ENCODE measurements at places on chromosomes 12 and 14. TPM values are rescaled to one million over a fixed set of nuclear protein-coding genes. Genes with fewer than 3 reads are reported as not detected.
A peak's percentile ranks its signal among the peaks of the same experiment; 100 is the strongest.

DNA sequence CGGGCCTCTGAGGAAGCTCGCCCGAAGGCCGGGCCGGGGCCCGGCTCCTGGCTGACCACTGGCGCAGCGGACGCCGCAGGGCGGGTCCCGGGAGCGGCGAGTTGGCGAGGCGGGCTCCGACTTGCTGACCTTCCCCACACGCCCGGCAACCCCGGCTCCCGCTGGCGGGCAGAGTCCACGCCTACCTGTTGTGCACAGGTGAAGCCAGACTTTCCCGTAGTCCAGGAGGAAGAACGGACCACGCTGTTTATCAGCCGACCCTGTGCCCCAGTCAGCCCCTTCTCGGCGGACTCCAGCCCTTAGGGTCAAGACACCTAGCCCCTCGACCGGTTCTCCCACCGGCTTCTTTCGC is 407 bp downstream of the HEATR5A start:
- no peaks in the 10 kb centered on the region for H3K27me3 ChIP-seq
- DNase-seq, result peak; percentile 84
- peak overlapping the region; percentile 90 for H3K27ac ChIP-seq
- peak overlapping the region; percentile 81 for H3K4me3 ChIP-seq
- peaks cover 23% of the 10 kb centered on the region for H3K4me1 ChIP-seq
- no peaks in the 10 kb centered on the region for H3K36me3 ChIP-seq

GRCh38 chr12:24252602-24253001 is 303.1 kb upstream of the SOX5 start:
- DNase-seq, result no peak
- no peaks in the 10 kb centered on the region for H3K36me3 ChIP-seq
- no peaks in the 10 kb centered on the region for H3K4me1 ChIP-seq
- H3K27ac ChIP-seq, result no peak overlapping the region
- H3K4me3 ChIP-seq, result no peak overlapping the region
- no peaks in the 10 kb centered on the region for H3K27me3 ChIP-seq

GRCh38 chr12:15956413-15957185 is 45.5 kb downstream of the DERA start:
- H3K27ac ChIP-seq, result no peak overlapping the region
- peaks cover 37% of the 10 kb centered on the region for H3K36me3 ChIP-seq
- H3K4me3 ChIP-seq, result no peak overlapping the region
- H3K27me3 ChIP-seq, result no peaks in the 10 kb centered on the region
- H3K4me1 ChIP-seq, result no peaks in the 10 kb centered on the region

GRCh38 chr12:49705479-49706134 is 1.6 kb downstream of the FMNL3 start:
- H3K27ac ChIP-seq, result peak overlapping the region; percentile 93
- peaks cover 51% of the 10 kb centered on the region for H3K4me1 ChIP-seq
- peak overlapping the region; percentile 69 for H3K4me3 ChIP-seq

GRCh38 chr12:13255792-13256691 is 59.5 kb downstream of the EMP1 start:
- DNase-seq, result peak; percentile 94
- peak overlapping the region; percentile 53 for H3K4me3 ChIP-seq
- H3K27me3 ChIP-seq, result no peaks in the 10 kb centered on the region
- no peak overlapping the region for H3K27ac ChIP-seq

DNA sequence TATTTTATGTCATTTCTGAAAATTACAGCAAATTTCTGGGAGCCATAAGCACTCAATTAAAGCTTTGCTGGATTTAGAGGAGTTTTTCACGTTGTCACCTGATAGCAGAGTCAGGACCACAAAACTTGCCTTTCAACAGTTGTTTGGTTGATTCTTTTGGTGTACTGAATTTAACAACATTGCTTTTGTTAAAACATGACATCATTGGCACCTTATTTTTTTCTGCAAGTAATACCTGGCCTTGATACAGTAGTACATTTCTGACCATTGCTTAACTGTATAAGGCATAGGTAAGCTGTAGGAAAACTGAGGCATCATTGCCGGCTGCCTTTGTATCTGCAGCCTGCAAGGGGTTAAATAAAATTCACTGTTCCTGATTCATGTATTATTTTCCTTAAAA is 4.5 kb upstream of the BCL11B start:
- peaks cover 17% of the 10 kb centered on the region for H3K27me3 ChIP-seq
- H3K4me3 ChIP-seq, result no peak overlapping the region
- H3K27ac ChIP-seq, result no peak overlapping the region
- H3K4me1 ChIP-seq, result peaks cover 28% of the 10 kb centered on the region
- H3K36me3 ChIP-seq, result no peaks in the 10 kb centered on the region

DNA sequence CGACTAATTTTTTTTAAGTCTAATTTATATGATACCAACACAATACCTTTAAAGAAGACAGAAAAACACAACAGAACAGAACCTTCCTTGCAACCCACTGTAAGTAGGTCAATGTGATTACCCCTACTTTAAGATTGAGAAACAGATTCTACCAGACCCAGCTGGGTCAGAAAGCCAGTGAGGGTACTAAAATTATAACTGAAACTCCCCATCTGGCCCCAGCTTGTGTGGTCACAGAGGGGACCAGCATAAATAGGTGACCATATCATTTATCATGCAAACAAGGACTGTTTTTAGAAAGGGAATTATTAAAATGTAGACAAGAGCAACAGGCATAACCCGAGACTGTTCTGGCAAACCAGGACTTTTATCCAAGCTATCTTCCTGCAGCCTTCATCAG is 30.1 kb upstream of the FRMD6 start:
- no peaks in the 10 kb centered on the region for H3K27me3 ChIP-seq
- peaks cover 6% of the 10 kb centered on the region for H3K4me1 ChIP-seq

DNA sequence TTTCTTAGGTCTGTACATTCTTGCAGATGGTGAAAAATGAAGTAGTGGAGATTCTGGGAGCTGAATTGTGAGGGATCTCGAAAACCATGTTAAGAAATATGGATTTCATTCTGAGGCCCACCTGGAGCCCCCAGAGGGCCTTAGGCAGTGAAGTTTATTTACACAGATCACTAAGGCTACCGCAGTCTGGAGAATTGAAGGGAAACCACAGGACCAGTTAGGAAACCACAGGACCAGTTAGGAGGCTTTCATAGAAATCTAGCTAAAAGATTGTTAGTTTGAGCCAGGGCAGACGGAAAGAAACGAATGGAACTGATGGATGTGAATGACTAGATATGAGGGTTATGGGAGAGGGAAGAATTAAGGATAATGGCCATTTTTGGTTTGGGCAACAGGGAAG is 7.2 kb downstream of the CBLN3 start:
- H3K27me3 ChIP-seq, result no peaks in the 10 kb centered on the region
- DNase-seq, result no peak
- H3K4me1 ChIP-seq, result peaks cover 5% of the 10 kb centered on the region
- H3K27ac ChIP-seq, result no peak overlapping the region

MYH6 gene
- polyA plus RNA-seq, result 1,673 TPM

HOXC10 gene
- polyA plus RNA-seq, result not detected

IL26 gene
- not detected for polyA plus RNA-seq

FGF23 gene
- polyA plus RNA-seq, result not detected

KRT75 gene
- polyA plus RNA-seq, result not detected

ACVRL1 gene
- polyA plus RNA-seq, result 20.5 TPM
